ENCODE measurements at places on chromosomes 7 and 10. TPM values are rescaled to one million over a fixed set of nuclear protein-coding genes. Genes with fewer than 3 reads are reported as not detected.
A peak's percentile ranks its signal among the peaks of the same experiment; 100 is the strongest.

The LIPK gene
- polyA plus RNA-seq, result not detected

The SRI gene
- polyA plus RNA-seq, result 171 TPM

The PRSS37 gene
- polyA plus RNA-seq, result not detected

The STAMBPL1 gene
- polyA plus RNA-seq, result 50.3 TPM

GRCh38 chr7:120915314-120916105 lies 35.1 kb upstream of the ING3 start:
- no peak for DNase-seq

- no peak for DNase-seq
Observed at GRCh38 chr7:151086802-151087244, 548 bp downstream of the AGAP3 start.

GRCh38 chr10:21494191-21495001 lies 31.1 kb downstream of the SKIDA1 start:
- no peak for DNase-seq

GRCh38 chr7:117479225-117480054 lies at the start of gene CFTR:
Gene CFTR, plus strand, starts transcription at chr7:117480025. Its CDS starts 70 bp downstream, at chr7:117480095.
- no peak for DNase-seq

DNA sequence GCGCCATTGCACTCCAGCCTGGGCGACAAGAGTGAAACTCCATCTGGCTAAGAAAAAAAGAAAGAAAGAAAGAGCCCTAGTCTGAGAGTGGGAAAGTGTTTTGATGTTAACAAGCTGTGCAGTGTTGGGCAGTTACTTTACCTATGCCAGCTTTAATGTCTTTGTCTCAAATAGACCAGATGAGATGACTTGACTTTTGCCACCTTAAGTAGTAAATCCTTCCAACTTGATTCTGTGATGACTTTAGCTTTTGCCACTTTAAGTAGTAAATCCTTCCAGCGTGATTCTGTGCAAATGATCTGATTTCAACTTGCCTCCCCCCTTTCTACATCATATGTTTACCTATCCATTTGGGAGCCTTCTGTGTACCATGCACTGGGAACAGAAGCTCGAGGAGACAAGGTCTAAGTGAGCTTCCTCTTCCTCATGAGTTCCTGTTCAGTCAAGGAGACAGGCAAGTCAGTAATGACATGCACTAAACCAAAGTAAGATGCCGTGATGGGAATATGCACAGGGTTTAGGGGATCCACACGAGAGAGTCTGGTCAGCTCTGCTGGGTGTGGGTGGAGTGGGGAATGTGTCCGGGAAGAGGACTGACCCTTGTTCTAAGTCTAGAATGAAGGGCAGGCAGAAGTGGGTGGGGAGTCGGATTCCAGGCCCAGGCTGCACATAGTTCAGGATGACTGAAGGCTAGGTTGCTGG lies 17.2 kb downstream of the INPP5F start:
- DNase-seq, result no peak

DNA sequence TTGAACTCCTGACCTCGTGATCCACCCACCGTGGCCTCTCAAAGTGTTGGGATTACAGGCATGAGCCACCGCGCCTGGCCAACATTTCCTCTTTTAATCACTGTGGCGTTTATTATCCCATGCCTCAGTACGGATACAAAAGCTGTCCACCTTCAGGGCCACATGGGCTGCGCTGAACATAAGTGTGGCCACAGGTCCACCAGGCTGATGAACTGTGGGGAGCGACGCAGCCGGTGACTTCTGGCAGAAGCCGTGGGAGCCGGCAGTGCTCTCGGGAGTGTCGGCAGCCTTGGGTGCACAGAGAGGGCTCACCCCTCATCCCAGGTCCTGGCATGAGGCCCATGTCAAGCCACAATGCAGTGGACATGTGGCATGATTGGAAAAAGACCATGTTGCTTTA lies 223.6 kb downstream of the TNS3 start:
- no peak for DNase-seq

DNA sequence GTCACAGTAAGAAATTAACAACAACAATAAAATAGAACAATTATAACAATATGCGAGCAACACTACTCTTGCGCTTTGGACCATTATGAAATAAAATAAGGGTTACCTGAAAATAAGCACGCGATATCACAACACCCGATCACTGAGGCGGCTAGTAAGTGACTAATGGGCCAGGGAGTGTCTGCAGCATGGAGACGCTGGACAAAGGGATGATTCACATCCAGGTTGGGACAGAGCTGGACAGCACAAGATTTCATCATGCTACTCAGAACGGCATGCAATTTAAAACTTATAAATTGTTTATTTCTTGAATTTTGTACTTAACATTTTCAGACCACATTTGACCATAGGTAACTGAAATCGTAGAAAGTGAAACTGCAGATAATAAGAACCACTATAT lies 15.6 kb downstream of the HIBADH start:
- peak; percentile 26 for DNase-seq

DNA sequence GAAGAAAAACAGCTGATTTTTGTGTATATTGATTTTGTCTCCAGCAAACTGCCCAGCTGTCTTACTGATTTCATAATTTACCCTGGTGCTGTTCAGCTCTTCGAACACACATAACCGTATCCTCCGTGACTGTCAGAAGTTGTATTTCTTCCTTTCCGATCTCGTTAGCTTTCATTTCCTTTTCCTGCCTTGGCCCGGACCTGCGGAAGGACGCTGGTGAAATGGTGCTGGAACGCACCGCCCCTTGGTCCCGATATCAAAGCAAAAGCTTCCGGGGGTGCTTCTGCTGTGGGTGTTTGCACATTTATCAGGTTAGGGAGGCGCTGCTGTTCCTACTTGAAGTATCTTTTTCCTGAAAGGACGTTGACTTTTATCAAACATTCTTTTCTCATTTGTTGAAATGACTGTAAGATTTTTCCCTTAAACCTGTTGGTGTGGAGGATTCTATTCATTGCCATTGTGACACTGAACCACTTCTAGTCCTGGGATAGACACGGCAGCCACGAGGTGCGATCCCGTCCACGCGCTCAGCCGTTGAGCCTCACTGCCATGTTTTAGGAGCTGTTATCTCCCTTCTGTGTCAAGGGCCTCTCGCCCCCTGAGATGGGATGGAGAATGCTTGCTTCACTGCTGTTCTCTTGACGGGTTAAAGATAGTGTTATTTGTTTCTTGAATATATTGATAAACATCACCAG lies 72.6 kb downstream of the FOXL3 start:
- no peak for DNase-seq

DNA sequence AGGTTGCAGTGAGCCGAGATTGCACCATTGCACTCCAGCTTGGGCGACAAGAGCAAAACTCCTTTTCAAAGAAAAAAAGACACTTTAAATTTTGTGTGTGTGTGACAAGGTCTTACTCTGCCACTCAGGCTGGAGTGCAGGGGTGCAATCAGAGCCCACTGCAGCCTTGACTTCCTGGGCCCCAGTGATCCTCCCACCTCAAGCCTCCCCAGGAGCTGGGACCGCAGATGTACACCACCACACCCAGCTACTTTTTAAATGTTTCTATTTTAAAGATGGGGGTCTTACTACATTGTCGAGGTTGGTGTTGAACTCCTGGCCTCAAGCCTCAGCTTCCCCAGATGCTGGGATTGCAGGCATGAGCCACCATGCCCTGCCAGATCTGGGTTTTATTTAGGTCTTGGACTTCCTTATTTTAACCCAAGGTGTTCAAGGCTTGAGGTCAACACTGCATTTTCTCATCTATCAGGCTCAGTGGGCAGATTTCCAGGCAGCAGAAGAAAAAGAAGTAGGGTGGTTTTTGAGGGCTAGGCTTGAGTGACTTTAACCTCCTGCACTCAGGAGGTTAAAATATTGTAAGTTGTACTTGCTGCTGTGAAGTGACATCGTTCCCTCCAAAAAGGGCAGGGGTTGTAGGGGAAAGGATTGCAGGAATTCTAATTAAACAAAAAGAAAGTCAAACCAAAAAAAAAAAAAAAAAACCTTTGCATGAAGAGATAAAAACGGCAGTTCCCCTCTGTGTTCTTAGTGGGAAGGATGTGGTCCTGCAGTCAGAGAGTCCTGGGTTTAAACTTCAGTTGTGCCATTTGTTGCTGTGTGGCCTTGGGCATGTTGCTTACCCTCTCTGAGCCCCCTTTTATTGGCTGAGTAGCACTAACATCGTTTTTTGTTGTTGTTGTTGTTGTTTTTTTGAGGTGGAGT lies 71.5 kb downstream of the CARD11 start:
- DNase-seq, result no peak

DNA sequence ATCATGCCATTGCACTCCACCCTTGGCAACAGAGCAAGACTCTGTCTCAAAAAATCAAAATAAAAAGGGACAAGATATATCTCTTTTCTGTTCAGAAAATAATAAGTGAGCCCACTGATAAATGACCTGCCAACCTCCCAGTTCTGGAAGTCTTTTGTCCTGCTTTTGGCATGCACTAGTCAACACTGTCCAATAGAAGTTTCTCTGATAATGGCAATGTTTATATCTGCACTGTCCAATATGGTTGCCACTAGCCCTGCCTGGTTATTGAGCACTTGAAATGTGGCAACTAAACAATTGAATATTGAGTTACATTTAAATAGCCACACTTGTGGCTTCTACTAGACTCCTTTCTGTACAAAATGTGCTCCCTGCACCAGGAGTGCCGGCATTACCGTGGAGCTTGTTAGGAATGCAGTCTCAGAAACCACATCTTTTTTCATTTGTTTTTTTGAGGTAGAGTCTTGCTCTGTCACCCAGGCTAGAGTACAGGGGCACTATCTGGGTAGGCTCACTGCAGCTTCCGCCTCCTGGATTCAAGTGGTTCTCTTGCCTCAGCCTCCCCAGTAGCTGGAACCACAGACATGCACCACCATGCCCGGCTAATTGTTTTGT lies 229.7 kb downstream of the CACNB2 start:
- DNase-seq, result no peak
